ENCODE measurements at places on chromosomes 3 and 15.

GRCh38 chr15:60740231-60740630 is 261.3 kb upstream of the ICE2 start:
- DNase-seq: no peak

GRCh38 chr3:115551016-115551415 is 72.3 kb upstream of the GAP43 start:
- no peak for DNase-seq

DNA sequence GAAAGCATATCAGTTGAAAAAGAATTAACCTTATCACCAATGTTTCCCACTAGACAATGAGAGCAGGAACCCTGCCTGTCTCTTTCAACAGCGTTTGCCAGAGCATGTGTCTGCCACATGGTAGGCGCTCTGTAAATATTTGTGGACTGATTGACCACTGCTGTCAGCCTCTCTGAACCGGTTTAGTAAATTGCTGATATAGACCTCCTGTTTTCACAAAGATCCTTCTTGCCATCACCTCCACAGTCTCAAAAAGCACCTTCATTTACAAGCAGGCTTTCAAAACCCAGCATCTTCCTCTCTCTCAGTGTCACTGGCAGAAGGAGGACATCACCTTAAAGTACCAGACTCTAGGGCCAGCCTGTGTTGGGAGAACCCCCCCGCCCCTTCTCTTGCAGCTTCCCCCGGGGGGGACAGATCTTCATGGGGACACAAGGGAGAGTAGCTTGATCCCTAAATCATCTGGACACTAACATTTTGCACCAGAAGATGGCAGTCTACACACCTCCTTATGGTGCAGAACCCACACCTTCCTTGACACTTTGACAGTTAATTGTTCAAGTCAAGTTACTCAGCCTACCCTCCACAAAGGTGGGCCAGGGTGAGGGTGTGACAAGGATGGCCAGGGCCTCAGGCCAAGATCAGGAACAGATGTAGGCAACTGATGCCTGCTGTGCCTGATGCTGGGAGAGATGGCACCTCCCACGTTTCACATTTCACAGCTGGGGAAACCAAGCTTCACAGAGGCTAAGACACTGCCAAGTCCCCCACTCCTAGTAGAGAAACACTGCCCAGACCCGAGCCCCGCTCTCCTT is 37.8 kb upstream of the USP3 start:
- no peak for DNase-seq

GRCh38 chr3:160586679-160587078 is 21.3 kb upstream of the KPNA4 start:
- no peak for DNase-seq

- peak; percentile 80 for DNase-seq
Measured at GRCh38 chr15:70863450-70864218, 9.7 kb upstream of the LARP6 start.

- DNase-seq: peak; percentile 56
Measured at GRCh38 chr15:84914909-84915605, 30.6 kb downstream of the SLC28A1 start.

GRCh38 chr3:64467255-64467944 is 220.4 kb downstream of the ADAMTS9 start:
- DNase-seq: no peak

DNA sequence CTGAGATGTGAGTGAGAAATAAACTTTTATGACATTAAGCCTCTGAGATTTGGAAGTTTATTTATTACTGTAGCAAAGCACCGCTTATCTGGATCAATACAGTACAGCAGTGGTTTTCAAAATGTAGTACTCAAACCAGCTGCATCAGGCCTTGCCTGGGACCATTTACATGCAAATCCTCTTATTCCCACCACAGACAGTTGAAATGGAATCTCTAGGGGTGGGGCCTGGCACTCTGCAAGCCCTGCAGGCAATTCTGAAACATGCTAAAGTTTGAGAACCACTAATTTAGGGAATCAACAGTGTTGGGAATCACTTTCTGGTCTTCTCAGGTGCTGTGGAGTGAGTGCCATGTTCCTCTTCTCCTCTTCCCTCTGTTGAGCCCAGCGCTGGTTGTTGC is 77.8 kb upstream of the TAMM41 start:
- DNase-seq: no peak

DNA sequence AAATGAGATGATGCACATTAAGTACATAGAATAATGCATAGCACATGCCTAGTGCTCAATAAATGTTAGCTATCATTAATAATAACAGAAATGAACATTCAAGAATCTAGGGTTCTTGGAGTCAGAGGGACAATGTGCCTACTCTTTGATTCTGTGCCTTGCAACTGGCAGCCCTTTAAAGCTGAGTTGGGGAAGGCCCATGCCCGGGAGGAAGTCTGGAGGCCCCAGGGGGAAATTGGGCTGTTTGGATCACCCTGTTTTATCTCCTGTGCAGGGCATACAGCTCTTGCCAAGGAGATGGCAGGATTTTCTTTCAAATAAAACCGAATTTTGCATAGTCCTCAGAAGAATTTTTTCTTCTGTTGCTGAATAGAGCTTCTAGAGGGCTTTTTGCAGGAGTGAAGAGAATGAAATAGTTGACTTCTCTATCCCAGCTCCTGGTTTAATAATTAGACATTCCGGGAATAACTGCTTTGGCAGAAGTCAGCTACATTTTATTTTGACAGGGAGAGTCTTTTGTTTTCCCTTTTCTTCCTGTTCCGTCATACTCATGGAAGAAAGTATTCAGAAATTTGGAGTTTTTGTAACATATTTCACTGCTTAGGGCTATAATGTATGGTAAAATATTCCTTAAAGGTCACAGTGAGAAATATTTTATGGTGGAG is 18.0 kb upstream of the KCNAB1 start:
- no peak for DNase-seq

DNA sequence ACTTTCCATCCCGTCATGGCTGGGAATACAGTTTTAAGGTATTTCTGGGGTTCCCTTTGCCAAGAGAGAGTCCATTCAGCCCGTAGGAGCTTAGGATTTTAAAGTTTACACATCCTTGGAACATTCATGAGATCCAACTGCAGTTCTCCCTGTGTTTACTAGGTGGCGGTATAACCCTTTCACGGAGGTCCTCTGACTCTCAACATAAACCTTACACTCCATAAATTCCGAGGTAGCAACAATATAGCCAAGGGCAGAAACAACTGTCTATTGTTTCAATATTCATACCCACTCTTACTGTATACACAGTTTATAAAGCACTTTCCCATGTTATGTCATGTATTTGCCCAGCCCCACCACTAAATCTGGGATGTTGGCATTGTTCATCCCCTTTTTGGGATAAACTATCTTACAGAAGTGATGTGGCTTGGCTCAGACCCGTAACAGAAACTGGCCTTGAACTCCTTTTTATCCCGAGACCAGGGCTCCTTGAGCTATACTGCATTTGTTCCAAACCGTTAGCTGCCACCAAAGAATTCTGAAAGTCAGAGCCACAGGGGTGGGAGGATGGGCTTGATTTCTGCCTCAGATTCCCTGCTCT is 69.2 kb upstream of the COL6A5 start:
- DNase-seq: peak; percentile 10

- no peak for DNase-seq
Measured at GRCh38 chr3:140727886-140728285, 50.0 kb downstream of the TRIM42 start.

DNA sequence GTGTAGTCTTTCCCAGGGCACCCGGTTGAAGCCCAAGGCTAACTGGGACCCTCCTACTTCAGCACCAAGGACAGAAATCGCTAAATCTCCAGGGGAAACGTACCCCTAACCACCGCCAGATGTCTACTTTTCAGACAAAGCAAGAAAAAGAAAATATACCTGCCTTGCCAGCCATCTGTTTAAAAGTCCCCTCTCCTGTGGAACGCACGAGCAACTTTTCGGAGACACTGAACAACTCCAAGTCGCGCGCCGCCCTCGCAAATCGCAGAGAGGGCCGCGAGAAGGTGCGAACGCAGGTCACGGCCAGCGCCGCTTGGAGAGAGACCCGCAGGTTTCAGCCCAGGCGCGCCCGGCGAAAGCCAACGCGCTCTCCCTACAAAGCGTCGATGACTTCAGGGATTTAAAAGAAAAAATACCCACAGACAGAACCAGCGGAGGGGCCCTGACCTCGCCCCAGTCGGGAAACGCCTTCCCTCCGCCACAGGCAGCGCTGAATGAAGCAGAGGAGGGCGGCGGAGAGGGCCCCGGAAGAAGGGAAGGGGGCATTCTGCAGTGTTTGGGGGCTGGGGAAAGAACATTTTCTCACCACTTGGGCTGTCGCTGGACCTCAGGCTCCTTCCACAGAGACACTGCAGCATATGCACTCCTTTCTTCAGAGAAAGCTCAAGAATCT is 213.1 kb downstream of the FGF12 start:
- DNase-seq: peak; percentile 5

DNA sequence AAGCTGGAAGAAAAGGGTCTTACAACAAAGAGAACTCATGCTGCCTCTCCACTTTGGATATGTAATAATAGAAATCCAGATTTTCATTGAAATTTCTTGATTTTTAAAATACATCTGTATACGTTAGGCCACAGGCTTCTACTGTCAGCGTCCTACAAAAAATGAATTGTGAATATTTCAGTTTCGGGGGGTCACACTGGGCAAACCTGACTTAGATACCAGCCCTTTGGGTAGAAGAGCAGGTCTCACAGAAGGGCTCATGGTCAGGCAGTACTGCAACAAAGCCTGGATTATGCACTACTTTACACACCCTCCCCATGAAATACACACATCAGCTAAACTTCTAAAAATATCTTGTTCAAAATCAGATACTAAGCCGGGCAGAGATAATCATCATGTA is 294.5 kb downstream of the FHIT start:
- DNase-seq: no peak

GRCh38 chr3:25558796-25559195 is 105.9 kb downstream of the TOP2B start:
- DNase-seq: no peak

DNA sequence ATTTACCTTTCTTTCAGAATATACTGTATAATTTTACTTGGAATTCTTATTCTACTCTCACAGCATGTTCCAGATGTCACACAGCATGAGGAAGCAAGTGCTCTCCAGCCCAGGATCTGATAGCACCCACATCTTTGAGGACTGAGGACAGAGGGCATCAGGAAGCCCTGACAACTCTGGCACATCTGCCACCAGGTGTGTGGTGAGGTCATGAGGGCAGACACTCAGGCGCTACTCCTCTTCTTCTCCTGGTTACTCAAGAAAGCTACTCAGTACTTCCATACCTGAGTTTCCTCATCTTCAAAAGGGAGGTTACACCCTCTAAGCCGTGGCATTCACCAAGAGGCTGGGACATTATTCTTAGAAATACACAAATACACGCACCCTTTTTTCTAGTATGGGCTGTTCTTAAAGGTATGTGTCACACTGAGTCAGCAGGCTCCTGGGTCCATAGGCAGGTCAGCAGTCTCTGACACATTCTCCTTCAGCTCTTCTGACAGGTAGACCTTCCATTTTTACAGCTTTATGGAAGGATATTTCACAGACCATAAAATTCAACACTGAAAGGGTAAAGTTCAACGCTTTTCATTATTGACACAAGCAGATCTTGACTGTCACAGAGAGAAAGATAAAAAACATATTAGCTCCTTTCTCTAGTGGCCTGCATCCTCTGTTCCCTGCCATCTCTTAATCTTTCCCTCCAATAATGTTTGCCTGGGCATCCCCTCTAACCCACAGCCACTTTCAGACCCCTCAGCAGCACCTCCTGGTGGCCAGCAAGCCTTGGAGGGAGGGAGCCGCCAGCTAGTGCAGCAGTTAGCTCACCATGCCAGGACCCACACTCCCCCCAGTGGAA is 103.2 kb upstream of the TJP1 start:
- peak; percentile 60 for DNase-seq

DNA sequence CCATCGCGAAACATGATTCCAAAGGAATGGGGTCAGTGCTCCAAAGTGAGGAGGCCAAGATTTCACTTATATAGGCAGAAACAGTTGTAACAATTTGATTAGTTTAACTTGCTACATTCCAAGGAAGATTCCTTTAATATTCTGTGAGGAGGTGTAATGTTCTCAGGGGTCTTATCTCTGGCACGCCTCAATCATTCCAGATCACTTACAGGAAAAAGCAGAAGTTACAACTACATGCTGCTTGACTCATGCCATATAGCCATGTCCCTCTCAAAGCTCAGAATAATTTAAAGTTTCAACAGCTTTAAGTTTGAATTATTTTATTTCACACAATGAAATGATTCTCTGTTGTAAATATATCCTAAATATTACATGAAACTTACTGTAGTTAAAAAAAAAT is 3.5 kb upstream of the FYTTD1 start:
- no peak for DNase-seq

DNA sequence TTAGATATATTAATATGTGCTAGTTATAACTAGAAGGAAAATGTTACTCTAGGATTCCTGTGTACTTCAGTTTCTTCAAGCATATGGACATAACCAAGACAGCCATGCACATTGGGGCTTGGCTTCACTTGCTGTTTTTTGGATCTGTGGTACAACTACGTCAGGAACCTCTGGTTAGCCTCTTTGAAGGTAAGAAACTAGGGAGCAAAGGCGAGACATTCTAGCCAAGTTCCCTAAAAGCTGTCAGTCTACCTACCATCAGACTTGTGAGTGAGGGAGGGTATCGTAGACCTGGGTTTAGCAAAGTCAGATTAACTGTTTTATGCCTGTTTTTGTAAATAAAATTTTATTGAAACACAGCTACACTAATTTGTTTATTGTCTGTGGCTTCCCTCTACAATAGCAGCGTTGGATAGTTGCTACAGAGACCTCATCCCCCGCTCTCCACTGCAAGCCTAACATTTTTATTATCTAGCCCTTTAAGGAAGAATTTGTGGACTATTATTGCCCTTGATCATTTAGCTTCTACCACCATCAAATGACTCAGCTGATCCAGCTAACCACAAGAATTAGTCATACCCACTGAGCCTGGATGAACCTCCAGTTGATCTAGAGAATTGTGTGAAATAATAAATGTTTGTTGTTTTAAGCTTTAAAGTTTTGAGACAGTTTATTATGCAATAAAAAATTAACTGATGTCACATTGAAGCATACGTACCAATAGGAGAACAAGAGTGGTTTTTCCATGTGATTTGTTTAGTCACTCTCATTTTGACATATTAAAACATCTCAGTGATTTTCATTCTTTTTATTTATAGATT is 58.1 kb downstream of the RSRC1 start:
- peak; percentile 81 for DNase-seq

DNA sequence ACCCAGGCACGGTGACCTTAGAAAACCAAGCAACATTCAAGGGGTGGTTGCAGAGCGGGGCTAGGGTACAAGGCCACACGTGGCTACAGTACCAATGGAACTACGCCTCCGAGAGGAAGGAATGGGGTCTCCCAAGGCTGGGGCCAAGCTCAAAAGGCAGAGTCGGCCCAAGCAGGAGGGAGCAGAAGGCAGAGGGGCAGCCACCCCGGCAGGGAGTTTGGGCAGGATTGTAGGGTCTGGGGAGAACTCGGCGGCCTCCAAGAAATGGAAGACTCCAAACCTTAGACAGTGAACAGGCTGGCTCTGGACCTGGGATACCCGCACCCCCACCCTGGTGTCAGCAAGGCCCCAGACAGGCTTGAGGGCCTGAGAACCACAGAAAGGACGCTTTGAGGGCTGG is 28.7 kb downstream of the ATRIP start:
- DNase-seq: no peak

Measured in MG63 (cell line).